Amniotic stem cell (primary cell): ENCODE measurements at places on chromosomes 1 and 21.
A peak's percentile ranks its signal among the peaks of the same experiment; 100 is the strongest.

GRCh38 chr1:198660341-198661261 is 21.8 kb downstream of the PTPRC start:
- no peak for DNase-seq

GRCh38 chr1:228735871-228736586 is 750 bp downstream of the RHOU start:
- no peak for DNase-seq

DNA sequence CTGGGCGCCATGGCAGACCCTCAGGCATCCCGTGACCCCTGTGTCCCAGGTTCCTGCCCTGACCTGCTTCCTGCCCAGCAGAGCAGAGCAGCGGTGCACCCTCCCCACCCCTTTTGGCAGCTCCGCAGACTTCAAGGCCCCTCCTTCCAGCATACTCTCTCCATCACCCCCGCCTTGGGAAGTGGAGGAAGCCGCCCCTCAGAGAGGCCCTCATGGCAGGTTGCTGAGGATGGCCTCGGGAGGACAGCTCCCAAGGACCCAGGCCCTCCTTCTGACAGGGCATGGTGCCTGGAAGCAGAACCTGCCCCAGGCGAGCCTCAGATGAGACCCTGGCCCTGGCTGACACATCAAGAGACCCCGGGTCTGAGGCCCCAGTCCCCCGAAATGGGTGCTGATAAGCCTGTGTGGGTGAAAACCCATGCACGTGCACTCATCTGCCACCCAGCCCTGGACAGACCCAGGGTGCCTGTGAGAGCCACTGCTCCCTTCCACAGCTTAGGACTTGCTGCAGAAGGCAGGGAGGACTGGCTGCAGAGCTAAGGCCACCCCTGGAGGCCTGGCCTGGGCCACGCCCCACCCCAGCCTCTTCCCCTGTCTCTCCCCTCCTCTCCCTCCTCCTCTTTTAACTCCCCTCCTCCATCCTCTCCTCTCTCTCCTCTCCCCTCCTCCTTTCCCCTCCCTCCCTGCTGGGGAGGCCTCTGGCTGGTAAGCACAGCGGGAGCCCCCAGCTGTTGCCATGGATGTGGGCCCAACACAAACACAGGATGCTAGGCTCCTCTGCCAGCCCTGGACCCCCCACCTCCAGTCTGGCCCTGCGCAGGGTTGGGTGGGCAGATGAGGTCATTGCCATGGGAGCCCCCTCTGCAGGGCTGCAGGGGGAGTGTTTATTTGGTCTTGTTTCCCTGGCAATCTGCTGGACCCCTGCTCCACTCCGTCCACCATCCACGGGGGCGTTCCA is 33.7 kb downstream of the WNT9A start:
- no peak for DNase-seq

GRCh38 chr1:174197547-174197946 is 38.2 kb downstream of the RABGAP1L start:
- no peak for DNase-seq

DNA sequence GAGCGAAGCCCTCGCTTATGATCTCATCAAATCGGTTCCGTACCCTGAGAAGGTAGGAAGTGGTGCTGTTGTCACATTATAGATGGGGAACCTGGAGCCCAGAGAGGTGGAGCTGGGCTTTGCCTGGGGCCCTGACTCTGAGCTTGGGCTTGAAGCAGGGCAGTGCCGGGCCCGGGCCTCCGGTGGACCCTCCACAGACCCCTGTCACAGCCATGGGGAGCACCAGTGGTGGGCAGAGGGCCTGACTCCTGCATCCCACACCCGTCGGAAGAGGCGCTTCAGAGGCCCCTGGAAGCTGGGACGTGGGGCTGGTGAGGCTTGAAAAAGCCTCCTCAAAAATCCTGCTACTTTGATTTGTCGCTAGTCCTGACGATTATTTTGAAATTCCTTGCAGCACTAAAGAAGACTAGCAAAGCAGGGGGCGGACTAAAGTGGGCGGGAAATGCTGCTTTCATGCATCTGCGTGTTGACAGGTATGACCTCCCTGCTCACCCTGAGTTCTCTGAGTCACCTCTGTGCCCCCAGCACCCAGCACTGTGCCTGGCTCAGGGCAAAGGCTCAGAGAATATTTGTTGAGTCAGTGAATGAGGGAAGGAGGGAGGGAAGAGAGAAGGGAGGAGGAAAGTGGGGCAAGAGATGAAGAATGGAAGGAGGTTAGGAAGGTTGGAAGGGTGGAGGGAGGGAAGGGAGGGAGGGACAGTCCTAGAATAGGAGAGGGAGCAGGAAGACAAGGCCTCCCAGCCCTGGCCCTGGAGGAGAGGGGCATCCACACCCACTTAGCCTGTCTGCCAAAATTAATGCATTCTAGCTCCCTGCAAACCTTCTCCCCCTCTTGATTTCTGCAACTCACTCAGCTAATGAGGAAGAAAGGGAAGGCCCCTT is 262.8 kb upstream of the VAMP3 start:
- no peak for DNase-seq

GRCh38 chr21:38488640-38489270 is 9.5 kb downstream of the ERG start:
- DNase-seq = no peak

DNA sequence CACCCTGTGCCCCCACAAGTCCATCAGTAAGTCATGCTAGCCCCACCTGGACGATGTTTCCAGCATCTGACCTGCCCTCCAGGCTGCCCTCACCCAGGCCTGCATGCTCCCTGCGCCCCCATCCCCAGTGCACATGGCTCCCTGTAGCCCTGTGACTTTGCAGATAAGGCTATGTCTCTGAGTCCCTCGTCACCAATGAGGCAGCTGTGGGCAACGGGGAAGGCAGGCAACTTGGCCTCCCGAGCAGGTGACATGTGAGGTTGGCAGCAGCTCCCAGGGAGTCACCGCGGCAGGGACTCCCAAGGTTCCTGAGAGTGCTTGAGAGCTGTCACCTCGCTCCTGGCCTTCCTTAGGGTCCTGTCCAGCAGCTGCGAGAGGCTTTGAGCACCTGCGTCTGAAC is 32.4 kb upstream of the AGPAT3 start:
- no peak for DNase-seq

DNA sequence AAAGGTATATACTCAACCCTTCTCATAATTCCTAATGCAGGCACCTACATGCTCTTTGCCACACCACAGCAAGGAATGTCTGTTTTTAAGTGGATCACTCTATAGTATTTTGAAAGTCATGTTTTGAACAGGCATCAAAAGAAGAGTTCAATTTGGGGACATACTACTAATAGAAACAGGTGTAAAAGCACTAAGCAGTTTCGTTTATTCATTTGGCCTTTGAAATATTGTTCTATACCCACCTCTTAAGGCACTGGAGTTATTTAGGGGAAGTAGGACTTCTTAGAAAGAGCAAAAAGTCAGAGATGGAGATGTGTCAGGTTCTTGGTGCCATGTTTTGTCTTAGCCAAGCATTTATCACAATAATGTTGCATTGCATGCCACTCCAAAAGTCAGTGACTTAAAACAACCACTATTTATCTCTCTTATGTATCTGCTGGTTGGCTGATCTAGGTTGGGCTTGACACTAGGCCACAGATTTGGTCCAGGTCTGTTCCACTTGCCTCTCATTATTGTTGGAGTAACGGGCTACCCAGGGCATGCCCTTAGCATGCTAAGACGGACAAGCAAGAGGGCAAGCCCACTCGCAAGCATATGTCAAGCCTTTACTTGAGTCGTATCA is 107.5 kb downstream of the RGL1 start:
- no peak for DNase-seq

- DNase-seq = peak; percentile 61
These were observed 35.1 kb upstream of the ERRFI1 start for GRCh38 chr1:8061210-8061609.

- DNase-seq = no peak
These were observed 2.6 kb downstream of the IRF2BP2 start for GRCh38 chr1:234607109-234608024.

DNA sequence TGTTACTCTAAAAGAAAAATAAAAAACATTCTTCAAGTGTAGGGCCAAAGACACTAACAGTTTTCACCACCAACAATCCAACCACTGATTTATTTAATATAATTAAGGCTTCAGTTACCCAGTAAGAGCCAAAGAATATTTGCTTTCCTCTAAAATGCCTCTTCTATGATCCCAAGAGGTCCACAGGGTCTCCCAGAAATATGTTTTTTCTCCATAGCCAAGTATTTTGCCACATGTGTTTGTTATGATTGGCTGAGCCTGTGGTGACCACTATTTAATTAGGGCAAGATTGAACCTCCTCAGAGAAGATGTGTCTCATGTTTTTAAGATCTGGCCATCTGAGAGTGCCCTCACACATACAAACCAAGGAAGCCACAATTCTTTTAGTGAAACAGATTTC is 135.9 kb downstream of the TPR start:
- no peak for DNase-seq

GRCh38 chr1:19460535-19461219 is 24.7 kb downstream of the CAPZB start:
- DNase-seq = no peak

- no peak for DNase-seq
These were observed 9.8 kb upstream of the CSF3R start for GRCh38 chr1:36492491-36492890.

GRCh38 chr1:110218739-110219138 is 8.6 kb downstream of the KCNC4 start:
- DNase-seq = no peak

DNA sequence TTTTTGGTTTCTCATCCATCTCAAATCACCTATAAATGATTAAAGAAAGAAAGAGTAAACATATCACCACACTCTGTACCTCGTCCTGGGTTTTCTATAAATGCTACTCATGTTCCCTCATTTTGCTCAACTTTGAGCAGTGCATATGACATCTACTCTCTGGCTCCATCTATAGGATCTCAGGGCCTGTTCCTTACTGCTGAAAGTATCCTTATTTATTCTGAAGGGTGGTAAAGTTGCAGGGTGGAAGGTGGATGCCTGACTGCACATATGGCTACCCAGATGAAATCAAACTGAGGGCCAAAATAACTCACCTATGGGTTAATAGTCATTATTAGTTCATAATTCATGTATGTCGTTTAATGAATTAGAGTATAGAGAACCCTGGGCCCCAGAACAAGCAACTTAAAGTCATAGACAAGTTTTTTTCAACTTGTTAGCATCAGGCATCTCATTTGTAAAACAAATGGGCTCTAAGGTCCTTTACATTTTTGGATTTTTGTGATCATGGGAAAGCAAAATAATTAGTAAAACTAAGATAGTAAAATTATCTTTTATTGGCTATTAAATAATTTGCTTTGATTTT is 46.5 kb downstream of the NCF2 start:
- peak; percentile 76 for DNase-seq

GRCh38 chr1:167722870-167723251 is 1.1 kb downstream of the MPZL1 start:
- no peak for DNase-seq

- DNase-seq = no peak
These were observed 9.2 kb upstream of the TNNI1 start for GRCh38 chr1:201430776-201431175.

- peak; percentile 19 for DNase-seq
These were observed 11.9 kb upstream of the CLDN8 start for GRCh38 chr21:30227633-30228404.

GRCh38 chr1:64228167-64228957 is 24.9 kb downstream of the UBE2U start:
- no peak for DNase-seq

- DNase-seq = no peak
These were observed 446.8 kb downstream of the PLPP3 start for GRCh38 chr1:56132520-56132919.

GRCh38 chr1:247574664-247575063 is 13.5 kb upstream of the OR2G2 start:
- DNase-seq = no peak

DNA sequence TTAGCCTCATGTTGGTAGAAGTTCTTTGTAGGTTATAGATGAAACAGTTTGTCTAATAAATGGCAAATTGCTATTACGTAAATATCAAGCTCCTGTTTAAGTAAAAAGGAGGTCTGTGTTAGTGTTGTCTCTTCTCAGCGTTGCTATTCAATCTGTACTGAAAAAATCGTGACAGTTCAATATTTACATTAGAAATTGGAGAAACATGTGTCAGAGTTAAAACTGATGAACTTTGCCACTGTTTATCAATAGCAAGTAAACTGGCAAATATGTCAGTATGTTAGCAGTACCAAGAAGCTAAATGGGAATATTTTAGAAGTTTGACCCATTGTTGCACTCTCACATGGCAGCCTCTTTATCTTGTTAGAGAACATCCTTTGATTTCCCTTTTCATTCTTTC is 218.5 kb downstream of the GPR52 start:
- DNase-seq = no peak

DNA sequence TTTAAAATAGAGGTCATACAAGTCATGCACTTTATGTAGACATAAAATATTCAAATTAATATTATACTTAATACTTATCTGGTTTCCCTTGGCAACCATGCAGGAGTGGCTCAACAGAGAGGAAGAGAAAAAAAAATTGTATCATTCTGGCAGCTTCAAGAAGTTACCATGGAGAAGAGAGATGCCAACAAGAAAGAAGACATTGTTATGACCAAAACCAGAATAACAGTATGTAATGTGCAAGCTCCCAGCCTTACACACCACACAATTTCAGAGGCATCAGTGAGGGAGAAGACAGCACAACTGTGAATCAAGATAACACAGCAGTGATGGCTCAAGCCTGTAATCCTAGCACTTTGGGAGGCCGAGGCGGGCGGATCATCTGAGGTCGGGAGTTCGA is 49.1 kb upstream of the RCOR3 start:
- no peak for DNase-seq

GRCh38 chr1:22471610-22472009 is 20.0 kb downstream of the ZBTB40 start:
- DNase-seq = no peak

DNA sequence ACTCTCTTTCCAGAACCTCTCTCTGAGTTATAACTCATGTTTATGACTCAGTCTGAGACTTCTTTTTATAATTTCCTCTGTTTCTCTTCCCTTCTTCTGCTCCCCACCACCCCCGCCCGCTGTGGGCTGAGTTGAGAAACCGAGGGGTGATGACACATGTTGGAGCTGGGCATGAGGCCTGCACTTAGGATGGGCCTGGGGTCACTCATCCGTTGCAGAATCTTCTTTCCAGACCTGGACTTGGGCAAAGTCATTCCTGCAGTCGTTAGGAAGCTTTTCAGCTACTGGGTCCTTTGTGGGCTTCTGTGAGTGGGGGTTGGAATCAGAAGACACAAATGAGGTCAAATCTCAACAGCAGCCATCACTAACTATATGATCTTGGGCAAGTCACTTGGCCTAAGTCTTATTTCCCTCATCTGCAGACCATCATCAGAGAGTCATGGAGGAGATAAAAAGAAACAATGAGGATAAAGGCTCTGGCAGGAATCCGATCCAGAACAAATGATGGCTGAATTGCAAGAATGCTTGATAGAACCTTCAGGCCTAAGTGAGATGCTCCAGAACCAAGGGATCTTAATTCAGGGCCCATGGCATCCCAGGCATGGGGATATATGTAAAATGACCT is 53.4 kb downstream of the RPS6KA1 start:
- no peak for DNase-seq

DNA sequence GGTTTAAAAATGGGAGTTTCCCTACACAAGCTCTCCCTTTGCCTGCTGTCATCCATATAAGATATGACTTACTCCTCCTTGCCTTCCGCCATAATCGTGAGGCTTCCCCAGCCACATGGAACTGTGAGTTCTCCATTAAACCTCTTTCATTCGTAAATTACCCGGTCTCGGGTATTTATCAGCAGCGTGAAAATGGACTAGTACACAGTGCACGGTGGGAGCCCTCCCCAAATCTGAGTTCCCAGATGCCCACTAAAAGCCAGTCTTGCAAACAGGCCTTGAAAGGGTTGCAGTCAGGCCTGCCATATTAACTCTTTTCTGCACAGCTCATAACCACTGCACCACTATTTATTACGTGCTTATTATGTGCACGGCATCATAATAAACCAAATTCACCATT is 400.9 kb downstream of the PRDM2 start:
- no peak for DNase-seq
